ENCODE measurements at places on chromosomes 3 and 15. TPM values are rescaled to one million over a fixed set of nuclear protein-coding genes. Genes with fewer than 3 reads are reported as not detected.

TNFSF10 gene
- total RNA-seq, result 321 TPM

NUP210 gene
- 106 TPM for total RNA-seq

ACSBG1 gene
- total RNA-seq, result not detected

IL17RD gene
- not detected for total RNA-seq

CHRNA3 gene
- total RNA-seq, result not detected

RAB6B gene
- total RNA-seq, result 0.21 TPM

FLNB gene
- total RNA-seq, result 15.4 TPM

ZNF80 gene
- 0.40 TPM for total RNA-seq

PTPRG gene
- total RNA-seq, result 0.93 TPM

ISLR gene
- total RNA-seq, result not detected

MESD gene
- total RNA-seq, result 35.6 TPM

CFAP92 gene
- not detected for total RNA-seq

GPR160 gene
- total RNA-seq, result 12.4 TPM

P2RY1 gene
- total RNA-seq, result 1.2 TPM

CCR8 gene
- total RNA-seq, result 0.45 TPM

CCR5 gene
- total RNA-seq, result 28.3 TPM

ZIC4 gene
- not detected for total RNA-seq

FAM81A gene
- total RNA-seq, result not detected

TIGIT gene
- total RNA-seq, result 13.7 TPM

SH2D7 gene
- not detected for total RNA-seq

NUDT16 gene
- total RNA-seq, result 10.9 TPM

IGSF11 gene
- 0.33 TPM for total RNA-seq

LDHAL6B gene
- total RNA-seq, result not detected

TEX264 gene
- 31.9 TPM for total RNA-seq

TGM5 gene
- 2.0 TPM for total RNA-seq

DOCK3 gene
- 1.3 TPM for total RNA-seq

CFAP161 gene
- total RNA-seq, result not detected

SAXO2 gene
- total RNA-seq, result 1.3 TPM

Measured in natural killer cell treated with Interleukin-12 subunit alpha and Interleukin-12 subunit beta and Interleukin-15 and Interleukin-18, amount 100 ng/mL, for 72 hours (primary cell).